ENCODE measurements at places on chromosomes 7 and 10.
A peak's percentile ranks its signal among the peaks of the same experiment; 100 is the strongest.

GRCh38 chr10:119644205-119644814 lies 6.9 kb upstream of the BAG3 start:
- DNase-seq, result peak; percentile 61

DNA sequence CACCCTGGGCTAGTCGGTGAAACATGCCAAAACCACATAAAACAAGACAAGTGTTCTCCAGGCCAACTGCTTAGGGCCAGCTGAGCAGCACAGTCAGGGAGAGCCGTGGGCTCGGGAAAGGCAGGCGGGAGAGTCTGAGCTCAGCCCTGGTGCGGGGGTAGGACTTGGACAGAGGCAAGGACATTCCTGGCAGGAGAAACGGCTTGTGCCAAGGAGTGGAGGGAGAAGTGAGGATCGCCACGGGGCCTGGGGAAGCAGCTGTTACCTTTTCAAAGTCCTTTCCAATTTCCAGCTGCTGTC lies 4.2 kb downstream of the ELN start:
- no peak for DNase-seq

DNA sequence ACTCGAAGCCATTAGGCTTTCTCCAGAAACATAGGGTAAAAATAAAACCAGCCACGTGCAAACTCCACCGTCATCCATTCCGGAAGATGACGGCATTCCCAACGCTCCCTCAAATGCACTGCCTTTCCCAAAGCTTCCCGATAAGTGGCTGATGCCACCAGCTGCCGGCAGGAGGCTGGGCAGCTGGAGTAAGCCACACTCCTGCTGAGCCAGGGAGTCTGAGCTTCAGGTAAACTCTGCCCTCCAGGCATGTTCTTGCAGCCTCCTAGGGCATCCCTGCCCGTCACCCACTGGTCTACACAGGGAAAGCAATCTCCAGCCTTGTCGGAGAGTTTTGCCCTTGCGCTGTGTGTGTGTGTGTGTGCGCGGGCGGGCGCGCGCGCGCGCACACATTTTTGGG lies 40.5 kb upstream of the TMEM273 start:
- no peak for DNase-seq

GRCh38 chr10:109993551-109994330 lies 14.0 kb upstream of the ADD3 start:
- no peak for DNase-seq

DNA sequence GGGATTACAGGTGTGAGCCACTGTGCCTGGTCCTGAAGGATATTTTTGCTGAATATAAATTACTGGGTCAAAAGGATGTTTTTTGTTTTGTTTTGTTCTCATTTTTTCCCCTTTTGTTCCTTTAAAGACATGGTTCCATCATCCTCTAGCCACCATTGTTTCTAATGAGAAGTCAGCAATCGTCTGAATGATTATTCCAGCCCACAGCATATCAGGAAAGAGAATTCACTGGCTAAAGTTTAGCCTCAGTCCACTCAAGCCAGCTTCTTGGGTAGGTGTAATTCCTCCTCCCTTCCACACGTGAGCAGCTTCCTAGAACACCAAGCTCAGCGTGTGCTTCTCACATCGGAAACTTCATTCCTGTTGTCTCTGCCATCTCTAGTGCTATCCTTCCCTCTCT lies 112.8 kb upstream of the INSIG1 start:
- DNase-seq, result no peak
